ENCODE measurements at places on chromosomes 2 and 18.

DNA sequence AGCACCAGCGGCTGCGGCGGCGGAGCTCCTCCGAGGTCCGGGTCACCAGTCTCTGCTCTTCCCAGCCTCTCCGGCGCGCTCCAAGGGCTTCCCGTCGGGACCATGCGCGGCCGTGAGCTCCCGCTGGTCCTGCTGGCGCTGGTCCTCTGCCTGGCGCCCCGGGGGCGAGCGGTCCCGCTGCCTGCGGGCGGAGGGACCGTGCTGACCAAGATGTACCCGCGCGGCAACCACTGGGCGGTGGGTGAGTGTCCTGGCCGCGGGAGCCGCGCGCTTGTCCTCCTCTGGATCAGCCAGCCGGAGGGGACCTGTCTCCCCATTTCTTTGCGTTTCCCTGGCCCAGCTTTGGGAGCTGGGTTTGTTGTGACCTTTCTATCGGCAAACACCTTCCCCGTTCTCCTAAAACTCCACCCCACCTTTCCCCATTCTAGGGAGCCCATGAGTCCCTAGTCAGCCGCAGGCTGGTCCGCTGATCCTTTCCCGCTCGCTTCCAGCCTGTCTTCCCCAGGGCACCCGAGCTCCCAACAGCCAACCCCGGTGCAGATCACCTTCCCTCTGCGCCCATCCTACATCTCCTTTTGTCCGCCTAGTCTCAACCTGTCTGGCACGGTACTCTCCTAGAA is 316 bp downstream of the GRP start:
- DNase-seq: no peak

- peak; percentile 61 for DNase-seq
Observed at GRCh38 chr2:173077506-173078177, 2.0 kb downstream of the MAP3K20 start.

DNA sequence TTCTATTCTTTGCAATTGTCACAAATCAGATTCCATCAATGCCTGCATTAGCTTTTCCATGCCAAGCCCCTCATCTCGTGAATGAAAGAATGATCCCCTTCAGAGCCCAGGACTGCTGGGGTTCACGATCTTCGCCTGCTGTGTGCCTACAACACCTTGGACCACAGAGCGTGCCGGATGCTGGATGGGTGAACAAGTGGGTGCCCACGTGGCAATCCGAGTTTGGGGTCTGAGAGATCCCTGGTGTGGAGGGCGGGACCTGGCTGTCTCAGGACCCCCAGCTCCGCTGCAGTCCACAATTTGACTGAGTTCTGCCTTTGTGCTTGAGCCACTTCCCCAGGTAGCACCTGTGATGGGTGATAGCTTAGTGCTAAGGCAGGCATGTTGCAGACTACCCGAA is 317.0 kb downstream of the GALR1 start:
- DNase-seq: no peak

- DNase-seq: peak; percentile 56
Observed at GRCh38 chr18:39960550-39960949, 1994.5 kb upstream of the PIK3C3 start.

- DNase-seq: no peak
Observed at GRCh38 chr18:48058486-48058885, 128.0 kb upstream of the SMAD2 start.

- DNase-seq: peak; percentile 52
Observed at GRCh38 chr2:108182489-108182888, 57.3 kb upstream of the SULT1C3 start.

- DNase-seq: no peak
Observed at GRCh38 chr2:233473878-233474277, 92.7 kb downstream of the USP40 start.

DNA sequence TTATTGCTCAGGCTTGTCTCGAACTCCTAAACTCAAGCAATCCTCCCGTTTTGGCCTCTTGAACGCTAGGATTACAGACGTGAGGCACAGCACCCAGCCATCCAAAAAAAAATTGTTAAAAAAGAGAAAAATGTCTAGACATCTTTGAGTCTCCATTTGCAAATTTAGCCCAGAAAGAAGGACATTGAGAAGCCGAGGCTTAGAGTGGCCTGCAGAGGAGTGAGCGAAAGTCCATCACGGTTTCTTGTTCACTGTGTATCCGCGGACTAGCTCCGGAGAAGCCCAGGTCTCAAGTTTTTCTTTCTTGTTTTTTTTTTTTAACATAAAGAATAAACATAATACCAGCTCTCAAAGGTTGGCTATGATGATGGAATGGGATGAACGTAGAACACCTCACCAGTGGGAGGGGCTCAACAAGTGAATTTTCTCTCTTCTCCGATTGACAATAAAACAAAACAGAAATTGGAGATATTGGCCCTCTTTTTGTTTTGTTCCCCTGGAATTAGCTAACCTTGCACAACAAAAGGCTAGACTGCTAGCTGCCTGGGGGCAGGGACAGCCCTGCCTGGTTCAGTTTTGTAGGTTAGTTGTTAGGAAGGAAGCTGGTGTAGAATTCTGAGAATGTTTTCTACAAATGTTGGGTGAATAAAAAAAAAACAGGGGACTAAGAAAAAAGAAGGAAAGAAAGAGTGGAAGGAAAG is 163.4 kb downstream of the MYCN start:
- no peak for DNase-seq
